ENCODE measurements at places on chromosomes 4 and X.

- DNase-seq, result no peak
Observed at GRCh38 chr4:102037566-102037965, 247.0 kb downstream of the BANK1 start.

GRCh38 chrX:148500423-148501385 lies at the start of gene AFF2:
Gene AFF2, plus strand, starts transcription at chrX:148500617. Its CDS starts 481 bp downstream, at chrX:148501098.
- DNase-seq, result no peak

DNA sequence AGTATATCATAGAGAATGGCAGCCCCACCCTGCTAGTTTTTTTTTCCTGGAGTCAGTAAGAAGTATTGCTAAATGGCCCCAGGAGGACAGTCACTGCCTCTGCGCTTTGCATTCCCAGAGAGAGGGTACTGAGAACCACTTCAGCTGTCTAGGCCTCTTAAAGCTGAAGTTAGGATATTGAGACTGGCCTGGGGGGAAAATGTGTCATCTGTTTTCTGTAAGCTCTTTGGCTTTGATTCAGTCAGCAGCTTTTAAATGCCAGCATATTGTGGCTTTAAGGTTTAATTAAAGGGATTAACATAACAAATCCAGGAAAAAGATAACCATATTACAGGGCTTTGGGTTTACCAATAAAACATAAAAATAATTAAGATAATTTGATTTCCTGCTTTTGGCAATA lies 852.0 kb downstream of the PCDH18 start:
- DNase-seq, result no peak

DNA sequence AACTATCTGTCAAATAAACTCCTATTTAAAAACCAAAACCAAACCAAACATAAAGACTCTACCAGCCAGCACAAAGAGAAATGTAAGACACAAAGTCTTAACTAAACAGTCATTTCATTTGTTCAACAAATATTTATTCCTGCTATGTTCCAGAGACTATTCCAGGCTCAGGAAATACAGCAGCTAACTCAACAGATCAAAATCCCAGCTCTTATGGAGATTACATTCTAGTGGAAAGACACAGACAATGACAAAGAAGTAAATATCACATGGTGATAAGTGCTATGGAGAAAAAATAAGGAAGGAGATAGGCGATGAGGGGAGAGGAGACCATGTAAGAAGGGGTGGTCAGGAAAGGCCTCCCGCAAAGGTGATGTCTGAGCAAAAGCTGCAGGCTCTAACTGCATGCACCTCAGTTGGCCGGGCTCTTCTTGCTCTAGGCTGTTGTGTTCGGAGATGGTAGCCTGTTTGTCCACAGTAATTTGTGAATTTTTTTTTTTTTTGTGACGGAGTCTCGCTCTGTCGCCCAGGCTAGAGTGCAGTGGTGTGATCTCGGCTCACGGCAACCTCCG lies 15.1 kb downstream of the PPEF1 start:
- no peak for DNase-seq

DNA sequence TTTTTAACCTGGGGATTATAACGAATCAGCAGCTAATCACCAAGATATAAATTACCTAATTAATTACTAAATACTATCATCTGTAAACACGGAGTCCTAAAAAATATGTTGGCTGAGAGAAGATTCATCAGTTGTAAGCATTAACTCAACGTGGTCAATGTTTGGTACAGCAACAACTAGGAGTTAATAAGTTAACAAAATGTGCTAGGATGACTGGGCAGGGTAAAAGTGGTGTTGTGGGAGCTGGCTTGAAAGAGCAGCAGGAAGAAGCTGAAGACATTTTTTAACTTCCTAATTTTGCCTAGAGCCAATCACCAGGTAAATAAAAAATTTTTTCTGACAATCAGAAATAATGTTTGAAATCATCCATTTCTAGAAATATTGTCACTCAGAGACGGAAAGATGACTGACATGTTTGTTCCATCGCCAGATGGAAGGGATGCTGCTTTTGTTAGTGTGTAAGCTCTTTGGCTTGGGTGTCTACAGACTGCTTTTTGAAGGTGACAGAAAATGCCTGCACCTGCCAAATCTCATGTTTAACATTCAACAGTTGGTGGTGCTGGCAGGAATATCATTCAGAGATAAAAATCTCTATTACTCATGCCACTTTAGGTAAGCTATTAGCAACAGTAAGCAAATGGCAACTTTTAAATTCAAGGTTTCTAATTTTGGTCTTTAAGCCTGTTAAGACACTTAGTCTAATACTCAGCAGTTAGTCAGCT lies 1126.9 kb downstream of the STPG2 start:
- no peak for DNase-seq
